ENCODE measurements at places on chromosomes 16 and 17.

- no peak for DNase-seq
Measured at GRCh38 chr16:30104492-30104891, 8.5 kb upstream of the YPEL3 start.

- DNase-seq: no peak
Measured at GRCh38 chr17:2852221-2852620, 56.0 kb downstream of the RAP1GAP2 start.

GRCh38 chr17:1491443-1492248, 840 bp downstream of the MYO1C start:
- DNase-seq: no peak

DNA sequence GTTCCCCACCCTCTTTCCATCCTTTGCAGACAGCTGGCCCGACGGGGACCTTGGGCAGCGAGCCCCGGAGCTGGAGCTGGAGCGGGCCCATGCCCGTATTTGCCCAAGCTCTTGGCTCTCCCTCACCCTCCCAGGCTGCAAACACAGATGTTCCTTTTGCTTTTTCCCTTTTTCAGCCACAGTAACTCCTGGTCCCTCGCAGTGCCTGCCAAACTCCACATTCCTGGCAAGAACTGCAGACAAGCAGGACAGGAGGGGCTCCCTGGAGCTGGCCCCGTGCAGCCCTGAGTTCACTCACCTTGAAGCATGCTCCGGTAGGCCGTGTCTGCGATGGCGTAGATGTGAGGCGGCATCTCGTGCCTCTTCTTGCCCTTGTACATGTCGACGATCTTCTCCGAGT, 33.9 kb downstream of the MYH11 start:
- no peak for DNase-seq

DNA sequence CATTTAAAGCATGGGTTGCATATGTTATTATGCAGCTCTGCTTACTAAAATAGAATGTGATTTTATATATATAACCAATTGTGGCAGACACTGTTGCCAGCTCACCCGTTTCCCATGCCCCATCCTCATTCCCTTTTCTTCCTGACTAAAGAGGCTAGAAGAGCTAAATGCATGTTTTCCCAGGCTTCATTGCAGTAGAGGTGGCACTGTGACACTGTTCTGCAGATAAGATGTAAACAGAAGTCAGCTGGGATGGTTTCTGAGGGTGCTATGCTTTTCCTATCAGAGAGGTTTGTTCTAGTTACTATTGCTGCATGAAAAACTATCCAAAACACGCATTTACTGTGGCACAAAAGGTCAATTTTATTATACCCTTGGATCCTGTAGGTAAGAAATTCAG, 5.7 kb upstream of the TOB1 start:
- DNase-seq: no peak

DNA sequence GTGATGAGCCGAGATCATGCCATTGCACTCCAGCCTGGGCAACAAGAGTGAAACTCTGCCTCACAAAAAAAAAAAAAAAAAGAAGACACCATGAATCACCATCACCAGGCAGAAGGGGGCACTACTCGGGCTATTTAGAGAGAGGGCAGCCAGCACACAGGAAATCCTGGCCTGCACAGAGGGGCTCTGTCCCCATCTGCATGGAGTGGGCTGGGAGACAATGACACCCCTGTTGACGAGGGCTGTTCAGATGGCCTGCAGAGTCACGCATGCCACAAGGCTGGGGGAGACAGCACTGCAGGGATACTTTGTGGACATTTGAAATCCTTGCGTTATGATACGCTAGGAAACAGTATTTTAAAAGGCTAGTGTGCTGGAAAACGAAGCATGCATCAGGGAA, 48.3 kb downstream of the CUEDC1 start:
- DNase-seq: no peak

- no peak for DNase-seq
Measured at GRCh38 chr17:28810437-28810836, 32.2 kb downstream of the FAM222B start.

GRCh38 chr17:65990593-65990992, 201.3 kb downstream of the CEP112 start:
- no peak for DNase-seq

GRCh38 chr16:83967838-83968305, at the start of gene NECAB2:
TSS of gene NECAB2 (plus strand) at chr16:83968244. CDS start at chr16:83968649, 405 bp downstream.
- DNase-seq: no peak

DNA sequence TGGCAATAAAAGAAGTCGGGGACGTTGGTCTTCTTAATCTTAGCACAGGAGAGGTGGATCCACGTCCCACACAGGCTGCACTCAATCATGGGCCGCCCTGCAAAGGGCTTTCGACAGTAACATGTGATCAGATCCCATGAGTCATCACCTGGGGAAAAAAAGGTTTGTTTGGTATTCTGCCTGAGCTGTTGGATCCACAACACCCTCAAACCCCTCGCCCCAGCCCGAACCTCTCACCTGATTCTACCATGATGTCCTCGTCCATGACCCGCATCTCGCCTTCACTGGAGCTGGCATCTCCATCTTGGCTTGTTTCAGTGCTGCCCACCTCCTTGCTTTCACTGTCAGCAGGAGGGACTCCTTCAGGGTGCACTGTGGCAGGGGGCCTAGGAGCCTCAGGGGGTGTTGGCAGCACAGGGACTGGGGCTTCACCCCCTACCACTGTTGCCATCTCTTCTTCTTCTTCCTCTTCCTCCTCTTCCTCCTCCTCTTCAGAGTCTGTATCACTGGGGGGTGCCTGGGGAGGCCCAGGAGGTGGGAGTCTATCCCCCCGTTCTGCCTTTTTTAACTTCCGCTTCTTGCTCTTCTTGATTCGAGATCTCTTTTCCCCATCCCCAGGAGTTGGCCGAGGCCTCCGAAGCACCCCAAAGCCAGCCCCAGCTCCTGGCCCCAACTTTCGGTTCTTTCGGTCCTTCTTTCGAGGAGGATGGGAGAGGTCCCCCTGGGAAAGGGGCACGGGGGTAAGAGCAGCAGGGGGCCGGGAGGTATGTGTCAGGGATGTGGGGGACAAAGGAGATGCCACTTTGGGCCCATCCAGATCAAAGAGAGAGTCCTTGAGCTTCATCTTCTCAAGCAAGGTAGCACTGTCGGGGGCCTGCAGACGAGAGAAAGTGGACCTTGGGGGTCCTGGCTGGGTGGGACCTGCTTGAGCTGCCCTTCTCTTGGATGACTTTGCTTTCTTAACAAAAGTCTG, 1.7 kb upstream of the DVL2 start:
- no peak for DNase-seq

- DNase-seq: no peak
Measured at GRCh38 chr16:17798716-17799115, 328.0 kb upstream of the XYLT1 start.

DNA sequence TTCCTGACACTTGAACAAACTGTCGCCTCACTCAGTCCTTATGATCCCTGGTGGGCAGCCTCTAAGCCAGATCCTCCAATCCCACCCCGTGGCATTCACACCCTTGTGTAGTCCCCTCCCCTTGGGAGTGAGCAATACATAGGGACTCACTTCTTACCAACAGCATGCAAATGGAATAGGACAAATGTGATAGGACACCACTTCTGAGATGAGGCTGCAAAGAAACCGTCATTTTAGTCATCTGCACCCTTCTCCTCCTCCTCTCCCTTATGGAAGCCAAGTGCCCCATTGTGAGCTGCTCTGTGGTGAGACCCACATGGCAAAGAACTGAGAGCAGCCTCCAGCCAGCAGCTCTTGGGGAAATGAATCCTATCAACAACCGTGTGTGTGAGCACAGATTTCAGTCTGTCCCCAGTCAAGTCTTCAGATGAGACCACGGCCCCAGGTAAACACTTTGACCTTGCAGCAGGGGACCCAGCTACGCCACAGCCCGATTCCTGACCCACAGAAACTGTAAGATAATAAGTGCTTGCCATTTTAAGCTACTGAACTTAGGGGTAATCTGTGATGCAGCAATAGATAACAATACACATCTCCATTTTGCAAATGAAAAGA, 46.9 kb downstream of the ZFHX3 start:
- no peak for DNase-seq

- no peak for DNase-seq
Measured at GRCh38 chr17:55625521-55625920, 97.1 kb downstream of the TMEM100 start.

GRCh38 chr16:85998868-85999729, 100.1 kb downstream of the IRF8 start:
- no peak for DNase-seq

DNA sequence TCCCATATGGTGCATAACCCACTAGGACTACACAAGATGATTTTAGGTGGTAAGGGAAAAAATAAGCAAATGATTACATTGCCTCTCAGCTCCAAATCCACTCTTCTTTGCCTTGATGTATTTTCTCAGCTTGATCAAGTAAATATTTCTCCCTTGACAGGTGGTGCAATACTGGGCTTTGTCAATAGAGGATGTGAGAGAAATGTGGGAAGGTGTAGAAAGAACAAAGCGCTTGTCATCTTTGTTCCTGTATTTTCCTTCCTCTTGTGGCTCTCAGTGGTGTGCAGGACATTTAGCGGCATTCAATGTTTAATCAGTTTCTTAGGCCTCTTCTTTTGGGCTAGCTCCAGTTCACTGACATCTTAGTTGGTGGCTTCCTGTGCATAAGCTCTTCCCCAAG, 1165.8 kb upstream of the GOT2 start:
- no peak for DNase-seq

DNA sequence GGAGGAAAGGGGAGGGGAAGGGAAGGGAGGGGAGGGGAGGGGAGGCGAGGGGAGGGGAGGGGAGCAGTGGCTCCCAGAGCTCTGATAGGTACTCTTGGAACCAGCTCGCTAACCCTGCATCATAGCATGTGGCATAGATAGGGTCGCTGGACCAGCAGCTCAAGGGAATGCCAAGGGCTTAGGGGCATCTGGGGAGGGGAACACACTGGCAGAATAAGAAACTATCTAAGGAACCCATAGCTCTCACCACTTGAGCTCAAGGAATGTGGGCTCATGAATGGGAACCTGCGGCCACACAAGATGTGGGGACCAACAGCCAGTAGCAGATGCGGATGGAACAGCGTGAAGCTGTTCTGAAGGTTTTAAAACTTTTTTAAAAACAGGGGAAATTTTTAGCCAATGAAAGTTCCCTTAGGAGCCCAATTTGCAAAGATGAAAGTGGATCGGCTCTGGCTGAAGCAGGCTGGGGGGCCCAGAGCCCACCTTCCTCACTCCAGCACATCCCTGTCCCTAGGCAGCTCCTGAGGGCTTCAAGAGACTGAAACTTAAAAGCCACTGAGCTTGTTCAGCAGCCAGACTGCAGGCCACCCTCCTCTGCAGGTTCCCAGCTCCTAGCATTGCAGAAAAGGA, 46.9 kb downstream of the PIMREG start:
- no peak for DNase-seq

GRCh38 chr17:69593351-69593715, 178.8 kb downstream of the MAP2K6 start:
- DNase-seq: no peak

DNA sequence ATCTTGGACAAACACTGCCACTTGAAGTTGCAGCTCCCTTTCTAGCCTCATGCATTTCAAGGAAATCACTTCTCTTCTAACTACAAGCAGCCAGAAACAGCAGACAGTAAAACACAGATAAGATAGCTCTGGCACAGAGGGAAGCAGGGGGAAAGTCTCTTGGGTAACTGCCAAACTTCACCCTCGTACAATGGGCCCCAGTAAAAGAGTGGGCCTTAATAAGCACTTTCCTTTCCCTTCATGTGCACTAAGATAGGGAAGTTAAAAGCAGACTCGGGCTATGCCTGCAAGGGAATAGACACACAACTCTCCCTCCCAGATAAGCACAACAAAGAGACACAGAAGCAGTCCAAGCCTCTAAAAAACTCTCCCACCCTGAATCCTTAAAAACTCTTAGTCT, 4.2 kb upstream of the KRTAP4-5 start:
- no peak for DNase-seq

DNA sequence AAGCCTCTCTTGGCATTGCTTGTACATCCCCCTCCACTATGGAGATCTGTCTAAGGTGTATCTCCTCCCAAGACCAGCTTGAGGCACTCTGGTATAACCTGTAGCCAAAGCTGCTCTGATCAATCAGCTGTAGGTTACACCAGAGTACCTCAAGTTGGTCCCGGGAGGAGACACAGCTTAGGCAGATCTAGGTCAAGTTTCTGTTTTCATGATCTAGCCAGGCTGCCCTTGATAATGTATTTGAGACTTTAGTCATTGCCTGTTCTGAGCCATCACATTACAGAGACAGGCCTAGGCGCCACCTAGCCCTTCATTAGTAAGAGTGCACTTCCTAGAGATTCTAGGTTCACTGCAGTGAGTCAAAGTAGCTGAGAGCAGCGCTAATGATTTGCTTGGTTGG, 31.4 kb downstream of the ASGR1 start:
- DNase-seq: no peak

DNA sequence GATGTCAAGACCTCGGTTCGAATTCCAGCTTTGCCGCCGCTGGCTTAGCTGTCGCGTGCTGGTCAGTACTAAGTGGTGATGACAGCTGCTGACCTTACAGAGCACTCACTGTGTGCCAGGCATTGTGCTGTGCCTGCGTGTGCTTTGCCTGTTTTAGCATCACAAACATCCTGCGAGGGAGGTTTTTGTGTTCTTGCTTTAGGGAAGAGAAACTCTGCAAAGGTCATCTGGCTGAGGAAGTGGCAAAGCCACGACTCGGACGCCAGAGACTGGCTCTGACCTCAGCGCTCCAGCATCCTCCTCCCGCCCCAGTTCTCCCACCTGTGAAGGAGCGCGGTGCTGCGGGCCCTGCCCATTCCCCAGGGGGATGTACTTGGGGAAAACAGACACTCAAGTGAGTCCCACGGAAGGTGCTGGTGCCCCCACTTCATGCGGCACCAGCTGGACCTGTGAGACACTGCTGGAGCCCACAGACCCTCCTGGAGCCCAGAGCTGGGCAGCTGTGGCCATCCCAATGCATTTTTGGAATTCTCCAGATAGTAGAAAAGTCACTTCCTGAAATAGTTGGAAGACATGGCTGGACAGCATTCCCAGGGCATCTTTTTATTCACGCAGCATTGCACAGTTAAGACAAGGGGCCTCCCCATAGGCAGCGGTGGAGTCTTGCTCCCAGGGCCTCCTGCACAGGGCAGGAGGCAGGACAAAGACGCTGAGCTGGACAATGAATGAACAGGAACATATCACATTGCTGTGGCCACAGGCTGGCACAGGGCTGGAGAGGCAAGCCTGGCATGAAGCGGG, 20.0 kb upstream of the HERPUD1 start:
- no peak for DNase-seq

DNA sequence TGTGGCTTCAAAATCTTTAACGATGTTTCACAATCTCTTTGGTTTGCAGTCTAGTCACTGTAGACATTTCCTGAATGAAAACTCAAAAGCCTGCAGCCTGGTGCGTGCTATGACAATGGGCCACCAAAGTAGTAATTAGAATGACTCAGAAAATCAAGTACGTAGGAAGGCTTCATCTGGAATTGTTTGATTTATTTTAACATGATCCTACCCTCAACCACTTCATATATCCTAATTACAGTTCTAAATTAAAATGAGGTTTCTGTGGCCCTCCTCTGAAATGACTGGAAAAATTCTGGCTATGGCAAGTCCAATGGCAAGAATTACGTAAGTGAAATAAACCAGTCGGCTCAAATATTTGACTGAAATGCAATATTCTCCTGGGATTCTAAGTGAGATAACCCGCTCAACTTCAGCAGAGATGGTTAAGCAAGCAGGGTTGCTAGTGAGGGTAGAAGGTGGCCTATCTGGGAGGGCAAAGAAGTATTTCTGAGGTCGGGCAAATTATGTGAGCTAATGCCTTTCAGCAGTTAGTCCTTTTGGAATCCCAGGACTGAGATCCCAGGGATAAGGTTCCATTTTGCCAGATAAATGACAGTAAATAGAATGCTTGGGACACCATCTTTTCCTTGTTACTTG, 145.6 kb upstream of the MYOCD start:
- no peak for DNase-seq

GRCh38 chr16:24851700-24852099, 5.9 kb downstream of the SLC5A11 start:
- DNase-seq: no peak

Data from fibroblast of the conjunctiva (primary cell).